ENCODE measurements at places on chromosomes 12 and 14.

GRCh38 chr12:128594521-128594920 is 229.2 kb downstream of the SLC15A4 start:
- DNase-seq = no peak

DNA sequence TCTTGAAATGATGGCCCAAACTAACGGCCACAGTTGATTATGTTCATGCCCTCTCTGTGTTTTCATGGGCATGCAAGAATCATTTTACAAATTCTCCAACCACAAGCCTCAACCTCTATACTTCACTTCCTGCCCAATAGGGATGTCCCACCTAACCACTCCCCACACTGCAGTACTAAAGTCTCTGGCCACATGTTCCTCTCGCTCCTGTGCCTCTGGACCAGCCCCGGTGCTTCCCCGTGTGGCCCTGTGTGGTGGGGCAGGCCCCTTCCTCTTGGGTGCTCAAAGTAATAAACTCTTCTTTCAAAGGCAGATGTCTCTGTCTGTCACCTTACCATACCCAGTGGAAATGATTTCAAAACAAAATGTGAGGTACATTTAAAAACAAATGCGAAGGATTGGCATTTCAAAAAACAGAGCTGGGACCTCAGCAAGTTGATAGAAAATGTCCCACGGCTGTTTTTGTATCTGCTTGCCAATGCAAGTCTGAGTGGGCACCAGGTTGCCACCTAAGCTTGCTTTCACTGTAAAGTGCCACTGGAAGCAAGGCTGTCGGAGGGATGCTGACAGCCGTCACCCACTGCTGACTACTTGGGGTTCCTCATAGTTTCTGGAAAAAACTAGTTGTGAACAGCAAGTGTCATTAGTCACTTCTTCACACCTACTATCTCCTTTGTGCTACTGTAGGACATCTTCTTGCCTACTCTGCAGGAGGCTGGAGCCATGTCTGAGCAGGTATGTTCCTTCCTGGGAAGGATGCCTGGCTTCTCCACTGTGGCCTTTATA is 8.2 kb upstream of the SERPINA11 start:
- no peak for DNase-seq

- peak; percentile 44 for DNase-seq
Observed at GRCh38 chr14:104665657-104666522, 23.5 kb upstream of the INF2 start.

DNA sequence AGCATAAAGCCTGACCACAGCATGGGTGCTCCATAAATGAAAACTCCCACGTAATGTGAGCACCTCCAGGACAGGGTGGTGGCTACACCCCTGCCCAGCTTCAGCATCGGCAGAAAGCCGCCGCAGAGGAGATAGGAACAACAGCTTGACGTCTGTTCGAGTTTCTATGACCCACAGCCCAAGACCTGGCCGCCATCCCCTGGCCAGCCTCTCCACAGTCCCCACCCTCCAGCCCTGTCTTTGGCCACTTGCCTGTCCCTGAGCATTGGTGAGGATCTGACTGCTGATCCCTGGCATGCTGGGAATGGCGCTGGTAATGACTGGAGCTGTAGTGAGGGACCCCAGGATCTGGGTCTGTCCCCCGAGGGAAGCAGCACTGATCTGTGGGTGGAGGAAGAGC is 21.3 kb downstream of the POU6F1 start:
- DNase-seq = no peak

- no peak for DNase-seq
Observed at GRCh38 chr12:44217146-44217883, 381.4 kb downstream of the TMEM117 start.

DNA sequence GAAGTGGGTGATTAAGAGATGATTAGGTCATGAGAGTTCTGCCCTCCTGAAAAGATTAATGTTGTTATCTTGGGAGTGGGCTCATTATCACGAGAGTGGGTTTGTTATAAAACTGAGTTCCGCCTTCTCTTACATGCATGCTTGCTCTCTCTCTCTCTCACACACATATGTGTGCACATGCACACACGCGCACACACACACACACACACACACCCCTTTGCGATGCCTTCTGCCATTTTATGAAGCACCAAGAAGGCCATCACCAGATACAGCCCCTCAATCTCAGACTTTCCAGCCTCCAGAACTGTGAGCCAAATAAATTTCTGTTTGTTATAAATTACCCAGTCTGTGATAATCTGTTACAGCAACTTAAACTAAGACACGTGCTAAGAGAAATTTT is 5.7 kb upstream of the SLC41A2 start:
- no peak for DNase-seq

GRCh38 chr12:51335931-51336330 is 10.5 kb downstream of the CELA1 start:
- DNase-seq = no peak

Measured in CD4-positive, alpha-beta T cell treated with Interleukin-4 for 4 hours (primary cell).